ENCODE measurements at places on chromosomes 12 and 14.

GRCh38 chr12:67137256-67137655 is 131.9 kb upstream of the CAND1 start:
- DNase-seq = no peak
- H3K27me3 ChIP-seq = no peaks in the 10 kb centered on the region
- H3K27ac ChIP-seq = no peak overlapping the region

- H3K27me3 ChIP-seq = no peaks in the 10 kb centered on the region
- no peak for DNase-seq
These were observed 10.7 kb downstream of the DHRS2 start for GRCh38 chr14:23646648-23647549.

DNA sequence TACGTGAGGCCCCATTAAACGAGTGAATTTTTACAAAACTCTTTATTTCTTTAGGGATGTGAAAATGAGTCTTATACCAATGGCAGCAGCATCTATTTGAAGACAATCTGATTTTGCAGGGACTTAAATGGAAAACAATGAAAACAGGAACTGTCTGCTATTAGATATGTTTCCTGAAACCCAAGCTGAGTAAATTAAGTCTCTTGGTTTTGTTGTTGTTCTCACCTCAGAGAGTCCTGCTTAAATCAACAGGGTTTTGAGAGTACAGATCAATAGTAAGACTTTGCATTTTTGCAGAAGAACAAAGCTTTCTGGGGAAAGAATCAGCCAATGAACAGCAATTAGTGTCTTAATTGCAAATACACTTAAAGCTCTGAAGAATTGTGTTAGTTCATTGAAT is 39.1 kb upstream of the LGR5 start:
- no peak for DNase-seq
- no peaks in the 10 kb centered on the region for H3K4me1 ChIP-seq
- no peak overlapping the region for H3K4me3 ChIP-seq
- H3K36me3 ChIP-seq = no peaks in the 10 kb centered on the region
- H3K27me3 ChIP-seq = no peaks in the 10 kb centered on the region

DNA sequence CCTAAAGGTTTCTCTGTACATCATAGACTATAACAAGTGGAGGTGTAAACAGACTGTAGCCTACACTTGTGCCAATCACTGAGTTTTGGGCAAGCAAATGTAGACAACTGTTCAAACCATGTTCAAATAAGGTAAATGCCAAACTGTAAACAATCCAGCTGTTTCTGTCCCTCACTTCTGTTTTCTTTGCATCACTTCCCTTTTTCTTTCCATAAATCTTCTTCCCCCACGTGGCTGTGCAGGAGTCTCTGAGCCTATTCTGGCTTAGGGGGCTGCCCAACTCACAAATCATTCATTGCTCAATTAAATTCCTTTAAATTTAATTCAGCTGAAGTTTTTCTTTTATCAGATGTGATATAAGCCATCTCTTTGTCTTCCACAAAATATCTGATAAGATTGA is 65.1 kb upstream of the CPM start:
- no peaks in the 10 kb centered on the region for H3K36me3 ChIP-seq
- H3K27me3 ChIP-seq = no peaks in the 10 kb centered on the region
- H3K4me1 ChIP-seq = no peaks in the 10 kb centered on the region
- H3K27ac ChIP-seq = no peak overlapping the region

DNA sequence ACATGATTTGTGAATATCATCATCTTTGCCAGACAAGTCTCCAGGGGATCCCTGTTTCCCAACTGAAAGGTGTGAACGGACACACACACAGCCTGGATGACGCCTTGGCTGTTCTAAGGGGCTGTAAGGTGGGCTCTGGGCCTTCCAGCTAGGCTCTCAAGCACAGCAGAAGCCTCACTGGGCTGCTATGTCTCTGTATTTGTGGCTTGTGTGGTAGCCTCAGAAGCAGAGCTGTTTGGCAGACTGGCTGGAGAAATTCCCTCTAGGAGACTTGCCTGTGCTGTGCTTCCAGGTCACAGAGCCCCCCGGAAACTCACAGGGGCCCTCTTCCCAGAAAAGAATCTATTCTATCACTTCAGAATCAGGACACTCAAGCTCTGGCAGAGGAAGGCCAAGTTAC is 21.4 kb downstream of the OTUB2 start:
- H3K4me3 ChIP-seq = no peak overlapping the region
- H3K27ac ChIP-seq = no peak overlapping the region
- DNase-seq = no peak

- no peak overlapping the region for H3K27ac ChIP-seq
- no peak for DNase-seq
- H3K4me3 ChIP-seq = no peak overlapping the region
- no peaks in the 10 kb centered on the region for H3K36me3 ChIP-seq
- H3K4me1 ChIP-seq = no peaks in the 10 kb centered on the region
- H3K27me3 ChIP-seq = no peaks in the 10 kb centered on the region
These were observed 90.2 kb upstream of the SYT10 start for GRCh38 chr12:33529810-33530209.

GRCh38 chr12:85036733-85037132 is 582 bp downstream of the LRRIQ1 start:
- H3K4me1 ChIP-seq = no peaks in the 10 kb centered on the region
- H3K27ac ChIP-seq = no peak overlapping the region
- DNase-seq = no peak
- H3K36me3 ChIP-seq = no peaks in the 10 kb centered on the region

DNA sequence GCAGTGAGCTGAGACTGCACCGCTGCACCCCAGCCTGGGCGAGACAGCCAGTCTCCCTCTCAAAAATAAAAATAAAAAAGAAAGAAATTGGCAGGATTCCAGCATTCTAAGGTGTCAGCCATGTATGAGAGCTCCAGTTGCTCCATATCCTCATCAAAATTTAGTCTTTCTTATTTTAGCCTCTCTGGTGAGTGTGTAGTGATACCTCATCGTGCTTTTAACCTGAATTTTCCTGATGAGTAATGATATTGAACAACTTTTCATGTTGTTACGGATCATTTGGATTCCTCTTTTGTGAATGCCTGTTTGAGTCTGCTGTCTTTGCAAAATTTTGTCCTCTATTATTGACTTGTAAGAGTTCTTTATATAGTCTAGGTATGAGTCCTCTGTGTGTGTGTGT is 28.5 kb downstream of the CCDC60 start:
- H3K36me3 ChIP-seq = no peaks in the 10 kb centered on the region
- H3K27me3 ChIP-seq = no peaks in the 10 kb centered on the region
- no peaks in the 10 kb centered on the region for H3K4me1 ChIP-seq
- H3K27ac ChIP-seq = no peak overlapping the region

GRCh38 chr14:83826838-83827237 is 1703.1 kb upstream of the FLRT2 start:
- no peaks in the 10 kb centered on the region for H3K36me3 ChIP-seq
- H3K4me1 ChIP-seq = no peaks in the 10 kb centered on the region
- H3K27me3 ChIP-seq = no peaks in the 10 kb centered on the region
- no peak for DNase-seq
- no peak overlapping the region for H3K4me3 ChIP-seq

GRCh38 chr12:70609203-70609602 is 28.0 kb downstream of the PTPRB start:
- H3K36me3 ChIP-seq = no peaks in the 10 kb centered on the region
- H3K27me3 ChIP-seq = no peaks in the 10 kb centered on the region
- peak overlapping the region; percentile 58 for H3K4me3 ChIP-seq
- H3K4me1 ChIP-seq = peaks cover 6% of the 10 kb centered on the region

- H3K27ac ChIP-seq = peak overlapping the region; percentile 94
- peak overlapping the region; percentile 95 for H3K4me3 ChIP-seq
- no peak for DNase-seq
- peaks cover 15% of the 10 kb centered on the region for H3K36me3 ChIP-seq
- peaks cover 46% of the 10 kb centered on the region for H3K4me1 ChIP-seq
- H3K27me3 ChIP-seq = no peaks in the 10 kb centered on the region
These were observed 601 bp downstream of the COX14 start for GRCh38 chr12:50112456-50113218.

- H3K4me1 ChIP-seq = no peaks in the 10 kb centered on the region
- no peak overlapping the region for H3K27ac ChIP-seq
These were observed 112.4 kb downstream of the APAF1 start for GRCh38 chr12:98757455-98757854.

DNA sequence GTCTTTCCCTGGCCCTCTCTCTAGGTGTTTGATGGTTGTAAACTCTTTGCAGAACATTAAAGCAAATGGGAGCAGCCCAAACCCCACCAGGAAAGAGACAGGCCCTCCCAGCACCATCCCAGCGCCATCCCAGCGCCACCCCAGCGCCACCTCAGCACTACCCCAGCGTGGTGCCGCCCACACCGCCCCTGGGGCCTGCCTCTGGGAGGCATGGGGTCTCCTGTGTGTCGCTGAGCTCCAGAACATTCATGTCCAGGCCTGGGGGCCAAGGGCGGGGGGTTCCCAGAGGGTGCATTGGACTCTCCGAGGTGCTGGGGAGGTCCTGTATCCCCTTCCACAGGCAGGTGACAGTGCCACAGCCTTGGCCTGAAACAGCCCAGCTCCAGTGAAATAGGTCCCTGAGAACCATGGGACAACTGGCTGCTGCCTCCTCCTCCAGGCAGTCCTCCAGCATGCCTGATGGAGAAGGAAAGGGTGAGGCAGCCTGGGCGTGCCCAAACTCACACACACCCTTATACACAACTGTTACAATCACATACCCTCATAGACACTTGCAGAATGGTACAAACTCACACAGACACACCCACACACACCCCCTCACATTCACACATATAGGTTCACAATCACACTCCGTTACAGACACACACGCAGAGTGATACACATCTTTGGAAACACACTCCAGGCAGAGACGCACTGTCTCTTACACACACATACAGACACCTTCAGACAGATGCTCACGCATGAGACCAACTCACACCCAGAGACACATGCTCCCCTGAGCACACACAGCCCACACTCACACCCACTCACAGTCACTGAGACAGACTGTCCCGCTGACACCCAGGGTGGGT is 44.4 kb upstream of the NCOR2 start:
- peaks cover 21% of the 10 kb centered on the region for H3K4me1 ChIP-seq
- H3K27me3 ChIP-seq = no peaks in the 10 kb centered on the region
- no peak overlapping the region for H3K4me3 ChIP-seq
- DNase-seq = no peak
- H3K36me3 ChIP-seq = no peaks in the 10 kb centered on the region
- peak overlapping the region; percentile 1 for H3K27ac ChIP-seq

DNA sequence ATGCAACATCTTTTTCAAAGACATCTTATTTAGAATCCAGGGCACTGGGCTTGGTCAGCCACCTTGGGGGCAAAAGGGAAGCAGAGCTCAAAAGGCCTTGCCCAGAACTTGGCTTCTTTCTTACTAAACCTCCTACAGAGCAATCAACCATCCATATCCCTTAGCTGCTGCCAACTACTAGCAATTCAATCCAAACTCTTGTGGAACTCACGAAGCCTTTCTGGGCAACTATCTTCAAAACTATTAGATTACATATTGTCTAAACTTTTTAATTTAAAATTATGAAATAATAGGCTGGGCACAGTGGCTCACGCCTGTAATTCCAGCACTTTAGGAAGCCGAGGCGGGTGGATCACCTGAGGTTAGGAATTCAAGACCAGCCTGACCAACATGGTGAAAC is 95.5 kb downstream of the PAWR start:
- DNase-seq = no peak
- no peak overlapping the region for H3K4me3 ChIP-seq
- no peaks in the 10 kb centered on the region for H3K36me3 ChIP-seq
- H3K4me1 ChIP-seq = no peaks in the 10 kb centered on the region
- no peaks in the 10 kb centered on the region for H3K27me3 ChIP-seq

DNA sequence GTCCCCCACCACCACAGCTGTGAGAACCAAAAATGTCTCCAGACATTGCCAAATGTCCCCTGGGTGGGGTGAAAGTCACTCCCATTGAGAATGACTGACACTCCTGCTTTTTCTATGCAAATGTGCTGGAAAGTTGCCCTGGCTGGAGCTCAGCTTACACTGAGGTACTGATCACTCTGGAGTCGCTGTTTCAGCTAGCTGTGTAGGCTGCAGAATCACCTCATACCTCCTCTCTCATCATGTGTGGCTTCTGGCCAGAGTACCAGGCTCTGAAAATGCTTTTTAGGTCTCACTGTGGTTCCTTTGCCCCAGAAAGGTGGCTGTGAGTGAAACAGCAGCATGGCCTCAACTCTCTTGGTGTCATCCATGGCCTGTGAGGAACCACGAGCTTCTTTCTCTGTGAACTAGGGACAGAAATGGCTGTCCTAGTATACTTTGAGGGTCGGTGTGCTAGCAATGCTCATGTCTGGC is 414.4 kb downstream of the DPF3 start:
- no peak overlapping the region for H3K27ac ChIP-seq
- no peaks in the 10 kb centered on the region for H3K27me3 ChIP-seq
- H3K4me1 ChIP-seq = peaks cover 8% of the 10 kb centered on the region
- no peak overlapping the region for H3K4me3 ChIP-seq
- H3K36me3 ChIP-seq = no peaks in the 10 kb centered on the region
- DNase-seq = no peak

DNA sequence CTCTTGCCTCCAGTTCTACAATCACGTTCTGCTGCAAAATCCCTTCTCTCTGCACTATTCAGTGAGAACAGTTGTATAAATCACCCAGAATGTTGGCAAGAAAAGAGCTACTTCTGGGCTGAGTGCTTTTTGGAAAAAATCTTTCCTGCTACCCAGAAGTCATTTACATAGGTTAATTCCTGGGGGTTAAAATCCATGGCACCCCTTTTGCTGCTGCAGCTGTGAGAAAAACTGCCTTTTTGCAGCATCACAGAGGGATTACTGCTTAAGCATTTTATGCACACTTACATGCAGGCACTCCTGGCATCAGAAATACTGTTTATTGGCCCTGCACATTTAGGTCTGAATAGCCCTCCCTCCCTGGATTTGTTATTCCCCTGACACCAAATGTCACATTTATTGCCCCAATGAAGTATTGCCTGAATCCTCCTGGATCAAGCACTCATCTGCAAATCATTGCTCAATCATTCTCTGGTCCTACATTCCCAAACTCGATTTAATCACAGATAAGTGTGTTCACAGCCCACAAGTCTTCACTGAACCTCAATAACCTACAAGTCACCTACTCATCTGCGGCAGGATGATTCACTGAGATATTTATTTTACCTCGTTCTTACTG is 43.1 kb upstream of the CCDC196 start:
- no peak overlapping the region for H3K4me3 ChIP-seq
- no peaks in the 10 kb centered on the region for H3K36me3 ChIP-seq
- no peak for DNase-seq
- H3K27me3 ChIP-seq = no peaks in the 10 kb centered on the region
- no peak overlapping the region for H3K27ac ChIP-seq
- H3K4me1 ChIP-seq = no peaks in the 10 kb centered on the region

DNA sequence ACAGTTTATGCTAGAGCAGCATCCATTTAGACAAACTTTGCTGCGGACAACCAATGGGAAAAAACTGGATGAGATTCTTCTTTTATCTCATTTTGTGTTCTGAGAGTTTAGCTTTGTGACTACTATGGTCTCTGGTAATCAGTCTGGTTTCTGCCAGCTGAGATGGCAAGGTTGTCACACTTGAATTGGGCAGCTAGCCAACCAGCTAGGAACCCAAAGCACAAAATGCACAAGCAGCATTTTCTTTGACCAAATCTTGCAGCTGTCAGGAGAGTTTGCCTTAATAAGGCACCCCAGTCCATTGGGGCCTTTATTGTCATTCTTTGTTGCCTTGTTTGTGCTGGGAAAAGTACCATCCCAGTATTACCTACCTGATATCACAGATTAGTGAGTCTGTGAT is 34.0 kb upstream of the ETV6 start:
- H3K27me3 ChIP-seq = no peaks in the 10 kb centered on the region
- H3K27ac ChIP-seq = no peak overlapping the region
- DNase-seq = no peak
- no peaks in the 10 kb centered on the region for H3K36me3 ChIP-seq
- no peaks in the 10 kb centered on the region for H3K4me1 ChIP-seq
